ENCODE measurements at places on chromosomes 11 and 22.

DNA sequence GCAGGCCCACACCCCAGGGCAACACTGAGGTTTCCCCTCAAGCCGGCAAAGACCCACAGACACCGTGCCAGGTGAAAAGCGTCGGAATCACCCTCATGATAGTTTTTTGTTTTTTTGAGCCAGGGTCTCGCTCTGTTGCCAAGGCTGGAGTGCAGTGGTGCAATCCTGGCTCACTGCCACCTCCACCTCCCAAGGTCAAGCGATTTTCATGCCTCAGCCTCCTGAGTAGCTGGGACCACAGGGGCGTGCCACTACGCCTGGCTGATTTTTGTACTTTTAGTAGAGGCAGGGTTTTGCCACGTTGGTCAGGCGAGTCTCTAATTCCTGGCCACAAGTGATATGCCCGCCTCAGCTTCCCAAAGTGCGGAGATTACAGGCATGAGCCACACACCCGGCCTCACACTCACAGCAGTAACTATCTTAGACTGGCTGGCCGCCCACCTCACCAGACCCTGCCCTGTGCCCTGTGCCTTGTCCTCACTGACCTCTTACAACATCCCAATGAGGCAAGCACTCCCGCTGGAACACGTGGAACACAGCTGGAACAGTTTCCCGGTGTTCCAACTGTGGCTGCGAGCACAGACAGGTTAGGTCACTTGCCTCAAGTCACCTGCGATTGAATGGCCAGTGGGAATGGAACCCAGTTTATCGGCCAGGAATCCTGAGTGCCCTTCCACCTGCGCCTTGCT, 21.1 kb downstream of the LRRC10B start:
- no peak overlapping the region for H3K27ac ChIP-seq
- no peaks in the 10 kb centered on the region for H3K36me3 ChIP-seq
- H3K4me1 ChIP-seq, result no peaks in the 10 kb centered on the region
- peaks cover 4% of the 10 kb centered on the region for H3K27me3 ChIP-seq
- H3K4me3 ChIP-seq, result no peak overlapping the region

DNA sequence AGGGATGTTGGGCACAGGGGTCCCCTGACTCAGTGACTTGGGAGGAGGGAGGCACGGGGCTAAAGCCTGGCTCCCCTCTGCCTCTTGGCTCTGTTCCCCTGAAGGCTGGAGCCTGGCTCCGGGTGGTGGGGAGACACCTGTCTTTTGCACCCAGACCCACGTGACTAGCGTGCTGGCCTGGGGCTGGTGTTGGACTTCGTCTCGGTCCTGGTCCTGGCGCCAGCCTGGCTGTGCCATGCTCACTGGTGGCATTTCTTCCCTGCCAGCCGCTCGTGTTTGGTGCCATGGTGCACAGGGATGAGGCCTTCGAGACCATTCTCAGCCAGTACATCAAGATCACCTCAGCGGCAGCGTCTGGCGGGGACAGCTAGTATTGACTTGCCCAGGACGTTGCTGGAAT, 56.7 kb downstream of the GRAMD4 start:
- H3K4me1 ChIP-seq, result peaks cover 21% of the 10 kb centered on the region
- H3K4me3 ChIP-seq, result no peak overlapping the region
- no peaks in the 10 kb centered on the region for H3K36me3 ChIP-seq
- no peak overlapping the region for H3K27ac ChIP-seq
- no peak for DNase-seq

DNA sequence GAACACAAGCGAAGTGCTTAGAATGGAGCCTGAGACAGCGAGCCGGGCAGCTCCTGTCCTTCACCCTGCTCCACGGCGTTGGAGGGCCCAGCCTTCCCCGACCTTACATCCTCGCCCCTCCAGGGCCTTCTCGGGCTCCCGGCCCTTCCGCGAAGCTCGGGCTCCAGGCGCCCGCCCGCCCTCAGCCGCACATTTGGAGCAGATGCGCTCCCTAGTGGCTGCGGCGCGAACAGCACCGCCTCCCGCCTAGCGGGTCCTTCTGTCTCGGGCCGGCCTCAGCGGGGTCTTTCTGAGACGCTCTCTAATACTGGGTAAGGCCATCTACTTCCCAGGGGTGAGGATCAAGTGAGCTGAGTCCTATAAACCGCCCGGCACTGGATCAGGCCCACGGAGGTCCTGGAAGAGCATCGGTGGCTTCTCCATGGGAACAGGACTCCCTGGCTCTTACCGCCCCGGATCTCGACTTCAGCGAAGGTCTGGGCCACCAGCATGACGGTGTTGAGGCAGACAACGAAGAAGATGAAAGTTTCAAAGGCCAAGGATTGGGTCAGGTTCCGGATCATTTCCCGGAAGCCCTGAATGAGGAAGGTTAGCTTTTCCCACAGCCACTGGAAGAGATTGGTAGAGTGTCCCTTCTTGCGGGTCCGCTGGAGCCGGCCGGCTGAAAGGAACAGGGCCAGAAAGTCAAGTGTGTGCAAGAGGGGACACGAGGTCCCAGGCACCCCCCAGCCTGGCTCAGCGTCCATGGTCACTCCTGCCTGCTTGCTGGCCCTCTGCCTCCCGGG, 3.7 kb downstream of the CATSPER1 start:
- H3K27ac ChIP-seq, result no peak overlapping the region
- peaks cover 6% of the 10 kb centered on the region for H3K4me1 ChIP-seq
- DNase-seq, result peak; percentile 62
- H3K4me3 ChIP-seq, result no peak overlapping the region

DNA sequence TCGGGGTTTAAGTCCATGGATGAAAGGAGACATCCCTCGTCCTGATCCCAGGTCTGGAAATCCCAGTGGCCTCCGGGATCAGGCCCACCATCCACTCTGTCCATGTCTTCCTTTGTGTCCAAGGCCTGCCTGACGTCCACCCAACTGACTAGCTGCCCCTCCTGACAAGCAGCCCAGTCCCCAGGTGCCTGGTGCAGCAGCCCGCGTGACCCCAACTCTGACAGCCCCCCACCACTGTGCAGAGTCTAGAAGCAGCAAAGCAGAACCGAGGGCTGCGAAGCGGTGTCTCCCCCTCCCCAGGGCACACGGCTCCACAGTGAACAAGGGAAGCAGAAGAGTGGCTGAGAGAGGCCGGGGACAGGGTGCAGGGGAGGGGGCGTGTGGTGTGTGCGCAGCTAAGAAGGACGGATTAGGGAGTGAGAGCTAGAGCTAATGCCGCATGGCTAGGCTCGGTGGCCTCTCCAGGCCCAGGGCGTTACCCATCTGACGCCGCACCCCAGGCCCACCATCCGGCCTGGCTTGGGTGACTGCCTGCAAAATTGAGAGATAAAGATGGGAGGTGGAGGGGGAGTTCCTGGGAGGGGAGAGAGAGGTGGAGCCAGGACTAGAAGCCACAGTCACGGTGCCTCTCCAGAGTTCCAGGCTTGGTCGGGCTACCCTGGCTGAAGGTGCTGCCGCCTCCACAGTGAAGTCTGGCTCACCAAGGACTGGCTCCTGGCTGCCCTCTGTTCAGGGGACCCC, 16.6 kb upstream of the BAIAP2L2 start:
- peaks cover 47% of the 10 kb centered on the region for H3K36me3 ChIP-seq
- no peak overlapping the region for H3K27ac ChIP-seq
- no peak overlapping the region for H3K4me3 ChIP-seq
- no peaks in the 10 kb centered on the region for H3K4me1 ChIP-seq
- DNase-seq, result no peak

DNA sequence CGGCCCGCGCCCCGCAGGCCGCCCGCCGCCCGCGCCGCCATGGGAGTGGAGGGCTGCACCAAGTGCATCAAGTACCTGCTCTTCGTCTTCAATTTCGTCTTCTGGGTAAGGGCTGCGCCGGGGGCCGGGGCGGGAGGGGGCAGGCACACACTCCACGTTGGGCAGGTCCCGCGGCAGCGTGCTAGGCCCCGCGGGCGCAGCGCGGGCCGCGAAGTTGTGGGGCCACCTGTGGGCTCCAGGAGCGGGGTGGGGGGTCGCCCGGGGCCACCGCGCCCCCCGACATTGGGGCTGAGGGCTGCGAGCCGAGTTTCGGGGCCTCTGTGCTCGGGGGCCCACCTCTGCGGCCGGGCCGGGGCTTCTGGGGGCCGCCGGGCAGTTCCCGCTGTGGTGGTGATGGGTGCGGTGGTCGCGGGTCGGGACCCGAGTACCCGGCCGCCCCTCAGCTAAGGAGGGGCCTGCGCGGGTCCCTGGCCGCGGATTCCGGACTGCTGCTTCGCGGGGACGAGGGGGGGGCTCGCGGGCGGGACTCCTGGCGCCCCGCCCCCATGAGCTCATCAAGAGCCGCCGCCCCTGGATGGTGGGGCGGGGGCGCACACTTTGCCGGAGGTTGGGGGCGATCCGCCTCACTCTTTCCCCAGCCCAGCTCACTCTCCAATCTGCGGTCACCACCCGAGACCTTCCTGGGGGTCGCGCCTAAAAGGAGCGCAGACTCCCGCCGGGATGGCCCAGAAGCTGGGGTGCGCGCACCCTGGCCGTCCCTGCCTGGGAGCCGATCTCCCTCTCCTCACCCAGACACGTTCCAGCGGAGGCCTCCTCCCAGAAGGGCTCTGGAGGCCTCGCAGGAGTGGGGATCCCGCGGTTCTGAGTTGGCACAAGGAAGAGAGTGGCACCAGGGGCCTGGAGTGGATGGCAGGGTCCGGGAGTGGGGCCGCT, 667 bp downstream of the CD81 start:
- H3K4me3 ChIP-seq, result peak overlapping the region; percentile 98
- H3K36me3 ChIP-seq, result no peaks in the 10 kb centered on the region
- DNase-seq, result peak; percentile 38
- H3K27me3 ChIP-seq, result no peaks in the 10 kb centered on the region
- peak overlapping the region; percentile 54 for H3K27ac ChIP-seq

- no peak overlapping the region for H3K27ac ChIP-seq
- no peak overlapping the region for H3K4me3 ChIP-seq
- no peaks in the 10 kb centered on the region for H3K27me3 ChIP-seq
- peaks cover 44% of the 10 kb centered on the region for H3K36me3 ChIP-seq
- DNase-seq, result no peak
- no peaks in the 10 kb centered on the region for H3K4me1 ChIP-seq
These were observed 30.5 kb downstream of the ALG12 start for GRCh38 chr22:49887702-49888101.
